ENCODE measurements at places on chromosomes 4 and X.
A peak's percentile ranks its signal among the peaks of the same experiment; 100 is the strongest.

DNA sequence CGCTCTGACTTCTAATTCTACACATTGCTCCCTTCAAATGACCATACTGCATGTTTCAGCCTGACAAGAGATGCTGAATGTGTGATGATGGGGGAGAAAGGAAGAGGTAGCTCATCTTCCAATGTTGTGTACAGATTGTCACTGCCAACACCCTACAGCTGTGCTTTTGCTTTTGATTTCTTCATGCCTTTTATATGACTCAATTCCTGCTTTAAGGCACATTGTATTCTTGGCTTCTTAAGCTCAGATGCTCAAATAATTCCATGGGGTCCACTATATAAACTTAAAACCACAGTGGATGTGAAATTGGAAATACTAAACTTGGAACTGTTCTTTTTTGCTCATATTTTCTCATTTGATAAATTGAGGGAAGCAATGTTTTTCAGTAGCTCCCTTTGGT lies 183.2 kb upstream of the WDFY3 start:
- no peak overlapping the region for H3K27ac ChIP-seq
- peaks cover 3% of the 10 kb centered on the region for H3K27me3 ChIP-seq
- DNase-seq, result peak; percentile 20
- H3K4me1 ChIP-seq, result no peaks in the 10 kb centered on the region
- no peaks in the 10 kb centered on the region for H3K36me3 ChIP-seq
- H3K4me3 ChIP-seq, result no peak overlapping the region

GRCh38 chr4:25095837-25096236 lies 64.4 kb downstream of the SEPSECS start:
- H3K4me1 ChIP-seq, result peaks cover 9% of the 10 kb centered on the region
- H3K27me3 ChIP-seq, result peaks cover 2% of the 10 kb centered on the region
- H3K27ac ChIP-seq, result no peak overlapping the region
- no peak for DNase-seq
- H3K36me3 ChIP-seq, result no peaks in the 10 kb centered on the region

- H3K36me3 ChIP-seq, result no peaks in the 10 kb centered on the region
- no peaks in the 10 kb centered on the region for H3K27me3 ChIP-seq
- H3K4me3 ChIP-seq, result no peak overlapping the region
These were observed 32.9 kb upstream of the PDGFC start for GRCh38 chr4:157004279-157005161.

- no peak for DNase-seq
- H3K4me1 ChIP-seq, result no peaks in the 10 kb centered on the region
- H3K27ac ChIP-seq, result no peak overlapping the region
- H3K27me3 ChIP-seq, result no peaks in the 10 kb centered on the region
- H3K36me3 ChIP-seq, result no peaks in the 10 kb centered on the region
These were observed 283.3 kb downstream of the CENPC start for GRCh38 chr4:67261971-67262370.

- no peak overlapping the region for H3K27ac ChIP-seq
- DNase-seq, result peak; percentile 63
- no peak overlapping the region for H3K4me3 ChIP-seq
- H3K4me1 ChIP-seq, result no peaks in the 10 kb centered on the region
These were observed 200.4 kb downstream of the ARAP2 start for GRCh38 chr4:36043901-36044300.

DNA sequence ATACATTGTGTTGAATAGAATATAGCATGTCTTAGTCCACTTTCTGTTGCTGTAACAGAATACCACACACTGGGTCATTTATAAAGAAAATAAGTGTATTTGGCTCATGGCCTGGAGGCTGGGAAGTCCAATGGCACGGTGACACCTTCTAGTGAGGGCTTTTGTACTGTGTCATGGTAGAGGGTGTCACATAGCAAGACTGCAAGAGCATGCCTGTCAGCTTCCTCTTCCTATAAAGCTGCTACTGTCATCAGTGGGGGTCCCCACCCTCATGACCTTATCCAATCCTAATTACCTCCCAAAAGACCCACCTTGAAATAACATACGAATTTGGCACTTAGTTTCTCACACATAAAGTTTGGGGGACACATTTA lies 193.2 kb downstream of the PTTG2 start:
- no peaks in the 10 kb centered on the region for H3K36me3 ChIP-seq
- DNase-seq, result no peak
- H3K27me3 ChIP-seq, result no peaks in the 10 kb centered on the region
- peaks cover 31% of the 10 kb centered on the region for H3K4me1 ChIP-seq
- H3K4me3 ChIP-seq, result no peak overlapping the region

DNA sequence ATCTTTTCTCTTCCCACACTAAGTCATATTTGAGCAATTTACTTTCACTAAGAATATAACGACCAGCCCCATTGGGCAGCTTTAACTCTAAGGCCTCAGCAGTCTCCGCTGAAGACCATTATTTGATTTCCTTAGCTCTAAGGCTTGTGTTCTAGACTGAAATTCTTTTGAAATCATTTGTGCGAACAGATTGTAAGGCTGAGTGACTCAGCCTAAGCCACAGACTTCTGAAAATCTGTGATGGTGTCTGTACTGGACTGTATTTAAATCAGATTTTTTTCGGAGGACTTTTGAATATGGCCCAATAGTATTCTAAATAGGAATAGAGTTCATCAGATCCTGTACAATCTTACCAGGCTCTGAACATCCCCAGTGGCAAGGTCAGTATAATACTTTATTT lies 150.3 kb upstream of the TECRL start:
- no peak overlapping the region for H3K27ac ChIP-seq
- no peaks in the 10 kb centered on the region for H3K36me3 ChIP-seq
- H3K4me1 ChIP-seq, result no peaks in the 10 kb centered on the region

GRCh38 chr4:154583230-154583629 lies 7.3 kb downstream of the FGA start:
- H3K4me3 ChIP-seq, result no peak overlapping the region
- H3K27me3 ChIP-seq, result no peaks in the 10 kb centered on the region
- no peaks in the 10 kb centered on the region for H3K36me3 ChIP-seq
- DNase-seq, result no peak

DNA sequence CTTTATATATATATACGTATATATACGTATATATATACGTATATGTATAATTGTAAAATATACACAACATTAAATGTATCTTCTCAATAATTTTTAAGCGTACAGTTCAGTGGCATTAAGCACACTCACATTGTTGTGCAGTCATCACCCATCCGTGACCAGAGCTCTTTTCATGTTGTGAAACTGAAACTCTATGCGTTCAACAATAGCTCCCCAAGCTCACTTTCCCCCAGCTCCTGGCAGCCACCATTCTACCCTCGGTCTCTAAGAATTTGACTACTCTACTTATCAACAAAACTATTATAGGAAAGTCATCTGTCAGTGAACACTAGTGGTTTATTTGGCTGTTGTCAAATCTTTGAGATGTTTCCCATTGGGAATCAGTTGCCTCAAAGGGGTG lies 621.8 kb upstream of the GALNT7 start:
- H3K4me1 ChIP-seq, result no peaks in the 10 kb centered on the region
- H3K27ac ChIP-seq, result no peak overlapping the region
- no peaks in the 10 kb centered on the region for H3K36me3 ChIP-seq
- DNase-seq, result no peak
- no peaks in the 10 kb centered on the region for H3K27me3 ChIP-seq
- H3K4me3 ChIP-seq, result no peak overlapping the region
